Choroid plexus epithelial cell (primary cell): ENCODE measurements at places on chromosomes 7 and 10.

DNA sequence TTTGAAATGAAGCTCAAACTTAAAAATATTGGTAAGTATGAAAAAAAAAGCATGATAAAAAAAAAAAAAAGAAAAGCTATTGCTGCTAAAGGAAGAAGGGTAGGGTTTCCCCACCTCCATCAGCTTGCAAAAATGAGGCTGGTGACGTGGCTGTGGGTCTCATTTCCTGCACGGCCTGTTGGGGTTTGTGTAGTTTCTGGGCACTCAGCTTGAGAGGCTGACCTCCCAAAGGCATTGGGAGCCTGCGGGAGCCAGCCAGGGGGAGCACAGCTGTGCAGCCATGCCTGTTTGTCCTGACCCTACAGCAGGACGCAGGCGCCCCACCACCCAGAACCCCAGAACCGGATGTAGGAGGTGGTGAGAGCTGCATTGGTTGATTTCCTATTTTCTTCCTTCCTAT lies 48.8 kb upstream of the CARD11 start:
- DNase-seq = peak; percentile 57

DNA sequence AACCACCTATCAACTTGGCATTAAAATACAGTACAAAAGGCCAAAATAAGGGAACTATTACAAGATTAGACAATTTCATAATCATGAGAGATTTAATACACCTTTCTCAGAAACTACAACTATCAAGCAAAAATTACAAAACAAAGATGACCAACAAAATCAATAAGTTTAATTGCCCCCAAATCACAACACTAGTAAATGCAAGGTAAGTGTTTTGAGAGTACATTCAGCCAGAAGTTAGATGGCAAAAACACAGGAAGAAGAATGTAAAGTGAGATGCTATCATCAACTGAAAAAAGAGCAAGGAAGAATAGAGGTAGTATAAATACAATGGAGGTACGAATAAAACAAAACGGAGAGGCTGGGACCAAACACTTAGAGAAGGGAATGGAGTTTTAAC lies 3.2 kb downstream of the PNPLA8 start:
- no peak for DNase-seq

DNA sequence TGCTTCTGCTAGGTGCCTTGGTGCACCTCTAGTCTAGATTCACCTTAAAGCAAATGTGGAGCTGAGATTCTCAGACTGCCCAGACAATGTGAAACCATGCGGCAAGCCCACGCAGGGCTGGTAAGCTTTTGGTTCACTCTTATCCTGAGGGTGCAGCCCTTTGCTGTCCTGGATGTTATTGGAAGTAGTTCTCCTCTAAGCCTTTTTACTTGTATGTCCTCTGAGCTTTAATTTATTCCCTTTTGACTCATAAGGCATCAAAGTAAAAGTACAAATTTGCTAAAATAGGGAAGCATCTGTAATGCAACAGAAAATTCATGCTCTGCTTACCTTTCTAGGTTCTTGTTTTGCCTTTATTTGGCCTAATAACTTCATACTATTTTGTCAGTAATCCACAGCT lies 186.8 kb downstream of the MACC1 start:
- no peak for DNase-seq

DNA sequence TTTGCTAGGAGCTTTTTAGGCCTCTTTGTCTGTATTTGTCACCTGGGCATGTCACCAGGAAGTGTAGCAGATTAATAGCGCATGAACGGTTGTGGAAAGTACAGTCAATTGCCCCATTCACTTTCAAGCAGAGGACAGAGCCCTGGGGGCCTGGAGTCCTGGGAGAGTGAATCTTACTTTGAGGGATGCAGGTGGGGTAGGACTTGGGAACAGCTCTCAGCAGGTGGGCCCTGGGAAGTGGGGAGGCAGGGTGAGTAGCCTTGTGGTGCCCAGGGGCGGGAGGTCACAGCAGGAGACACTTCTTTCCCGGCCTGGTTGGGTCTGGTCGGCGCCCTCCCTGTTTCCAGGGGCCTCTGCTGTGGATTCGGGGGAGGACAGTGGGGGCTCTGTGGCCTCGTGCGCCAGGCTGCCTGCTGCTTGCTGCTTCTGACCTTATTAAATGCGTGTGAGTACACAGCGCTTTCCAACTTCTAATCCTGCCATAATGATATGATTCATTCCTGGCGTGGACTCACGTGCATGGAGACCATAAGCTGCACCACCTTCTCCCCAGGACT lies 51.6 kb upstream of the AQP1 start:
- DNase-seq = no peak

GRCh38 chr7:85521108-85521694 lies 334.3 kb upstream of the SEMA3D start:
- peak; percentile 71 for DNase-seq

DNA sequence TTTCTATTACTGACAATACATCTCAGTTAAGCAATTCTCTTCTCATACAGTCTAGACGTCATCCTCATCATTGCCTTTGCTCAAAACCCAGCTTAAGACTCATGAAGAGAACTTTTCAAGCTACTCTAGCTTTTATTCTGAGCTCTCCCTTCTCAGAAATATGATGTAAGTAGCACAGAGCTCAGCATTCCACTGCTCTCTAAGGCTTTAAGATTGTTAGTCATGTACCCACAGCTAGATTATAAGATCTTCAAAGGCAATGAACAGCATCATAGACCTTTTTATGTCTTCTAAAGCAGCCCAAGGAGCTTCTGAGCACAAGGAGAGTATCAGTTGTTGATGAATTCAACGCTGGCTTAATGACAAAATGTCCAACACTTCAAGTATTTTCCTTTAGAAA lies 119.3 kb downstream of the NRP1 start:
- DNase-seq = peak; percentile 87

DNA sequence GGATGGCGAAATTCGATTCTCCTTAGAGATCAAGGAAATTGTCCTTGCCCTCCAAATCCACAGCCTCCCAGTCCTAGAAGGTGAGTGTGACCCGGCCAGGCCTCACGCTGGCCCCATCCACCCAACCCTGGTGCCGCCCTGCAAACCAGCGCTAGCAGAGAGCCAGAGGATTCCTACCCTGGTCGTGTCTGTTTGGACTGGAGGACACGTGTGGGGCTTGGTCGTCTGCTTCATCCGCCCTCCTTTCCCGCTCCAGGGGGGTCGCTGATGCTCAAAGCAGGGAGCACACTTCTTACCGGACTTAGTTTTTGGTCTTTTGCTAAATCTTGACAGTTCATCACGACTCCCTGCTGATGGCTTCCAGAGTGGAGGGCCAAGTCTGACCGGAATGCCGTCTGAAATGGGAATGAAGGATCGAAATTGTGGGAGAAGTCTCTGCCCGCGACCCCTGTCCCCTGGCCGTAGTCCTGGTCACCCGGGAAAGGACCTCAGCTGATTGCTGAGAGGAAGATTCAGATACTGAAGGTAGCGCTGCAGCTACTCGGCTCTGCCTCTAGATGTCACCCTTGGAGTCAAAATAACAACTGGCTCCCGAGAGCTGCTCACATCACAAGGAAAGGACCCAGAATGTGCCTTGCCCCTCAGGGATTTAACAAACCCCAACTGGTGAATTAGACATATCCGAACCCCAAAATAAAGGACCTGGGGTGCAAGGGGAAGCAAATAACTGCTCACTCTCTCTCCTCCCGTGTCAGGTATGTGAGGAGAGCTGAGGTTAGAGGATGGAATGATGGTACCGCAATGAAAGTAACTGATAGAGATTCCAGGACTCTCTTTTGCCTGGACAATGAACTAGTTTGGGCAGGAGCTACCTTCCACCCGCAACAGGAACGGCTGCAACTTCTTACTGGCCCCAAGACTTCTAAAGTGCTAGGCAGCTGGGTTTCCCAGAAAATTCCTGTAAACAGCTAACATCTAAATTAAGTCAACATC lies 23.5 kb upstream of the ORC5 start:
- DNase-seq = peak; percentile 76

- DNase-seq = no peak
These were observed 1.6 kb downstream of the CAPZA2 start for GRCh38 chr7:116863936-116864500.

DNA sequence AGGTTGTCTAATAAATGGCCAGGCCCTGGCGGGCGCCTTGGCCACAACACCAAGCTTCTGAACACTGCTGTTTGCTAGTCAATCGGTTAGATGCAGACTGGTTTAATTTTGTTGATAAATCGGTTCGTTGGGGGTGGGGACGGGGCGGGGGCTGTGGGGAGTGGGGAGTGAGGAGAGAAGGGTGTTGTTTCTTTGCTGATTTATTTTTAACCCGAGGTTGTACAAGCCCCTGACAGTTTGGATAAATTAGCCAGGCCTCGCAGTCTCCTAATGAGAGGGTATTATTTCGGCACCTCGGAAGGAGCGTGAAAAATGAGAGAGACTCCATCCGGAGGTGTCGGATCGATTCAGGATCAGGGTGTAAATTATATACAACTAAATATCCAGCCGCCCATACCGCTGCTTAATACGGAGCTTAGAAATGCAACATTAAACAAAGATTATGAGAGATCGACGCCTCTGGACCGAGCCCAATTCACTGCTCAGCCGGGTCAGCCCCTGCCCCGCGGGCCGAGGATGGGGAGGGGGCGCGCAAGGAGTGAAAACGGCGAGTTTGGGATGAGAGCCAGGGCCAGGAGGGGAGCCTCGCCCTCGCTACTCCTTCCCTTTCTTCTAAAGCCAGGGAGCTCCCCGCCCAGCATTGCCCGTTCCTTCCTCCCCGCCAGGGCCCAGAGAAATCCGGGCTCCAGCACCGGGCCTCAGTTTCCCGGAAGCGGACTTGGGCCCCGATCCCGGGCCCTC lies 8.0 kb downstream of the UNCX start:
- no peak for DNase-seq

GRCh38 chr7:29567174-29567573 lies 3.5 kb downstream of the PRR15 start:
- no peak for DNase-seq

- DNase-seq = no peak
These were observed 40.9 kb upstream of the ATRNL1 start for GRCh38 chr10:115052226-115052625.

DNA sequence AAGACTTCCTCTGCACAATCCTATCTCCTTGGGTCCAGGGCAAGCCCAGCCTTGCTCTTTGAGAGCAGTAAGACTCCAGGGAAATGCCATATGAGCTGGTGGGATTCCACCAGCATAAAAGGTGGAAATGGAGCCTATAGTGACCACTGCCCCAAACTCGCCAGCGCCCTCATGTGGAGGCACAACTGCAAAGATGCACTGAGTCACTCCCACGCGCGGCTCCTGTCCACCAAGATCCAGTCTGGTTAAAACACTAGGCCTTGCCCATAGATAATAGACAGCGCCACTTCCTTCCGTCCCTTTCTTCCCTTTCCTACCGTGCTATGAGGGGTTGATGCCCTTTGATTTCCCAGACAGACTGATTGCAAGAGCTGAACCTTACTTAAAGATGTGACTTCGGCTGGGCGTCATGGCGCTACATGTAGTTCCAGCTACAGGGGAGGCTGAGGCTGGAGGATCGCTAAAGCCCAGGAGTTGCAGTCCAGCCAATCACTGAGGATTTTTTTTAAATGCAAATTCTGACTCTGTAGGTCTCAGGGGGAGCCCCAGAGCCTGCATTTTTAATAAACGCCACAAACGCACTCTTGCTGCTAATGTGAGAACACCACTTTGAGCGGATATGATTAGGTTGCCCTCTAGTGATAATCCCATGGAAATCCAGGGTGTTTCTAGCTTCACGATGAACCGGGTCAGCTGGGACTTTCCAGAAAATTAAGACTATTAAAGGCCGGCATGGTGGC lies 136.5 kb downstream of the EPC1 start:
- peak; percentile 80 for DNase-seq

DNA sequence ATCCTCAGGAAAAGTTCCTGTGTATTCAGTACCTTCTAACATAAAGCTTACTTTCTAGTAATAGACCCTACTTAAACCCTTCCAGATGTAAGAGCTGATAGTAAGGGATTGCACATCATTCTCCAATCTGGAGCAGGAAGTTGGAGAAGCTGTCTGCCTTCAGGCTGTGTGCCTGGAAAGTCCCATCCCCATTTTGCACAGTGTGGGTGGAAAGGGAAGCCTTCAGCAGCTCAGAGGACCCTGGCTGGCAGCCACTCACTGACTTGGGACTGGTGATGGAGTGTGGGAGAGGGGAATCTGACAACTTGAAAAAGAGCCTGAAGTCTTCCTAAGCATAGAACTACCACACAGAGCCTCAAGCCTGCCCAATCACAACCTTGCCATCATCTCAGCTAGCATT lies 164.1 kb upstream of the ADO start:
- peak; percentile 17 for DNase-seq

GRCh38 chr7:5629941-5630340 lies 151.5 kb downstream of the RNF216 start:
- DNase-seq = peak; percentile 53
